ENCODE measurements at places on chromosomes 4 and X.

- DNase-seq: no peak
Measured at GRCh38 chr4:88697141-88697540, 488 bp downstream of the NAP1L5 start.

DNA sequence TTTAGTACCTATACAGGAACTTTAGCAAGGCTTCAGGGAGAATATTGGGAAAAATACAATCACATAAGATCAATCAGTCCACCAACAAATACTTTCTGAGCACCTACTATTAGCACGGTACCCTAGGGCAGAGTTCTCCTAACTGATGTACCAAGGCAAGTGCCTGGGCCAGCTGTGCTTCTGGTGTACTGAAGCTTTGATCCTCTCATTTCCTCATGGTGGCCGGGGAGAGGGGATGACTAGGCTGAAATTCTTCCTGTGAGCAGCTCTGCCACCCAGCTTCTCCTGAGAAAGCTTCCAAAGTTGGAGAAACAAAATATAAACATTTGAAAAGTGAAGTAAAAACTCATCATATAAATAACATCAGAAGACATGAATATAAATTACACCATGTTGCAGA lies 49.3 kb upstream of the ATOH1 start:
- no peak for DNase-seq

DNA sequence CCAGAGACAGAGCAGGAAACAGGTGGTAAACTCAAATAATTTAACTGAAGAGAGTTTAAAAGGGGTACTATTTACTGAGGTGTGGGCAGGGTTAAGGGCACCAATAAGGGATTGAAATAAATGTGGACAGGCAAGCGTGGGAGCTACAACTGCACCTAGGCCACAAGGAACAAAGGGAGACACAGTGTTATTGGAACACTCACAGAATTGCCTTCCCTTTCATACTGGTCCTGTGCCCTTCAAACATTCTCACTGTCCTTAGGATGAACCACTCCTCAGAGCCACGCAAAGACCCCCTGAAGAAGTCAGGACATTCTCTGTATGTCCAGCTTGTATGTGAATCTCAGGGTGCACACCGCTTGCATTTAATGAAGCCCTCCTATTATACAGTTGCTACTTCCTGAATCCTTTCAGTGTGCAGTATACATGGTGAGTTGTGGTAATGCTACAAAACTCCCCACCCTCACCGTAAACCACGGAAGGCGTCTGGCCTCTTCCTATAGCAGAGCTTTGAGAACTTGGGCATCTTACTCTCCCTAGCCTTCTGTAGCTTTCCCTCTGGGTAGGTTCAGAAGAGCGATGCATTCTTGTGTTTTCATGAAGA lies 9.6 kb upstream of the MRPL1 start:
- no peak for DNase-seq

- no peak for DNase-seq
Measured at GRCh38 chr4:177229331-177229730, 80.3 kb upstream of the NEIL3 start.

- no peak for DNase-seq
Measured at GRCh38 chr4:71239365-71239764, 99.5 kb upstream of the SLC4A4 start.

GRCh38 chr4:146347822-146348221 lies 133.5 kb downstream of the REELD1 start:
- no peak for DNase-seq

GRCh38 chr4:14076776-14077175 lies 449.3 kb upstream of the BOD1L1 start:
- DNase-seq: no peak

GRCh38 chr4:90127223-90127705 lies at the start of gene CCSER1:
TSS of gene CCSER1 (plus strand) at chr4:90127394.
- no peak for DNase-seq

DNA sequence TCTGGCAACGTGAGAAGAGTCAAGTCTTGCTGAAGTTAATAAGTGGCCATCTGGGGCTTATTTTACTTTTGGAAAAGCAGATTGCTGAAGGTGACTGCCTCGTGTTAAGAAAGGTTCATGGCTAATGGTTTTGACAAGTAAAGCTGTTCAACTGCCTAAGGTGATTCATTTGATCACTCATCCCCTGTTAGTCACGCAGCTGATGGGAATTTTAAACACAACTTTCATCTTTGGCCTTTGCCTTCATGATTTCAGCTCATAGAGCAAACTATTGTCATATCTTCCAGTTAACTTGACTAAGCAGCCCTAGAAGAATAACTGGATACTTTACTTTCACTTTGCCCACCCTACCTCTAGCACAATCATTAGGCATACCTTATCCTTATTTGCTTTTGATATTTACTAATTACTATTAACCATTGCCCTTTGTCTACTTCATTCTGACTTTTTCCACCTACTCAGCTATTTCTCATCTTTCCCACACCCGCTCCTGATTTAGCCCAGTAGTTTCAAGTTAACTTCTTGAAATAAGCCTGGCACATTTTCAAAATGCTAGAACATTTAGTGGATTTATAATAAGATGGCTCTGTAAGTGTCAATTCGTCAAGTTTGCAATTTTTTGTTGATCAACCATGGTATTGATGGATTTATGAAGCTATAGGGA lies 170.6 kb upstream of the S100G start:
- DNase-seq: no peak

GRCh38 chr4:87911252-87911774 lies 64.2 kb upstream of the SPP1 start:
- no peak for DNase-seq

DNA sequence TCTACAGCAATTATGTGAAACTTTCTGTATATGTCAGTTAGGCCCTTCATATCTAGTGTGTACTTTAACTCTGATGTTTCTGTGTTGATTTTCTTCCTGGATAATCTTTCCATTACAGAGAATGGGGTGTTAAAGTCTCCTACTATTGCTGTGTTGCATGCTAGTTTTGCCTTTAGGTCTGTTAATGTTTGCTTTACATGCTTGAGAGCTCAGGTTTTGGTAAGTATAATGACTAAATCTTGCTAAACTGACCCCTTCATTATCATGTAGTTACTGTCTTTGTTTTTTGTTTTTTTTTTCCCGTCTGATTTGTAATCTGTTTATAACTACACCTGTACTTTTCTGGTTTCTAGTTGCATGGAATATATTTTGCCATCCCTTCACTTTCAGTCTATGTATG lies 63.6 kb upstream of the UGT2B15 start:
- no peak for DNase-seq

GRCh38 chr4:90648311-90648710 lies 521.1 kb downstream of the CCSER1 start:
- DNase-seq: no peak

- no peak for DNase-seq
Measured at GRCh38 chr4:23697722-23698121, 192.1 kb downstream of the PPARGC1A start.

DNA sequence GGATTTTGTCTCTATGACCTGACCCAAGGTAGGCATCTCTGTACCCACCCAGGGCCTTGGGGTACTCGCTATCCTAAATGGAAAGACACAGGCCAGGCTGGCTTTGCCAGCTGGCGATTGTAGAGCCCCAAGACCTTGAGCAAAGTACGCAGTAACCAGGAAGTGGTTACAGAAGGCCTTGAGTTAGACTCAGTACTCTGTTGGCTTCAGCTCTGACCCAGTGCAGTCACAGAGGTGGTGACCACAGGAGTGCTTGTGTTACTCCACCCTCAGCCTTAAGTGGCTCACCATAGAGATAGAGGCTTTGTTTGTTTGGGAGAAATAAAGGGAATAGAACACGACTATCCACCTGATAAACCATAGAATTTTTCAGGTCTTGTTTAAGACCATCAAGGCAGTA lies 880.5 kb upstream of the POU3F4 start:
- no peak for DNase-seq

GRCh38 chr4:64584981-64585557 lies 175.8 kb upstream of the TECRL start:
- DNase-seq: no peak

DNA sequence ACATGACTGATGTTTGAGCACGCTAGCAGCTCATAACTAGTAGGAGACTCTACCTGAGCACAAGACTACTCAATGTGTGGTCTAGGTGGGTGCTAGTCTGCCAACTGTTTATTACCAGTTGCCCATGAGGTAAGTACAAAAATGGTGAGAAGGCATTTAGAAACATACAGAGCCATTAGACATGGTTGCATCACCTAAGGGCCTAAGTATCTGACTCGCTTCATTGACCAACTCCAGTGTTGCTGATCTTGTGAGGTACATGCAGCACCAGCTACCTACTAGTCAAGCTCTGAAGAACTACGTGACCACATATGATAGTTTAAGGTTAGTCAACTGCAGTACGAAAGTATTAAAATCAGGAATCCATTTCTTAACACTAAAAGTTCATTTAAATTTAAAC lies 39.9 kb downstream of the APBB2 start:
- no peak for DNase-seq

DNA sequence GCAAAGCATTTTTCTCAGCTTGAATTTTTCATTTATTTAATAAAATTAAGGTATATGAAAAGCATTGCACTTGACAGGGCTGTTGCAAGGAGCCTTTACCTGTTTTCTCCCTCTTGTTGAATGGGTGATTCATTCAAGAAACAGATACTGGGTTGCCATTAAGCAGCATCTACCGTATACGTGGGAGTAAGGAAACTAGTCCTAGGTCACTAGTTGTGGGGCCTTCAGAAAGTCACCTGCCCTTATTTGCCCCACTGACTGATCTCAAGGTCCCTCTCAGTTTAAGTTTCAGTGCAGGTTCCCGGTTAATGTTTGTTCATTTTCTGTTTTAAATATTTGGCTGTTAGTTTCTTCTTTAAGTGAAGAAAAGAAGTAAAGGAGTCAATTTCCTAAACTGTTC lies 34.0 kb downstream of the LHFPL1 start:
- no peak for DNase-seq
